Stimulated activated naive CD4-positive, alpha-beta T cell treated with Interleukin-2 at 50 U/mL for 16 hours (primary cell): ENCODE measurements at places on chromosomes 5 and 9.
A peak's percentile ranks its signal among the peaks of the same experiment; 100 is the strongest.

DNA sequence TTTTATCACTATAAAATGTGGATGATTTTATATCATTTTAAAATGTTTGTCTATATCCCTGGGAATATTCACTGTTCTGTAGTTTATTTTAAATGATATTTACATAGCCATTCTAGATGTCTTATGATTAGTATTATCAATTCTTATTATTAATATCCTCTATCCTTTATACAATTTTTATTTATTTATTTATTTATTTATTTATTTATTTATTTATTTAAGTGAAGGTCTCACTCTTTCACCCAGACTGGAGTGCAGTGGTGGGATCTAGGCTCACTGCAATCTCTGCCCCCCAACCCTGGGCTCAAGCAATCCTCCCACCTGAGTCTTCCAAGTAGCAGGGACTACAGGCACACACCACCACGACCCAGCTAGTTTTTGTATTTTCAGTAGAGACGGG, 1848.9 kb downstream of the EFNA5 start:
- no peak for DNase-seq

- no peak for DNase-seq
These were observed 53.9 kb downstream of the FXN start for GRCh38 chr9:69089491-69089890.

GRCh38 chr9:13324988-13325387, 45.5 kb upstream of the MPDZ start:
- DNase-seq = no peak

DNA sequence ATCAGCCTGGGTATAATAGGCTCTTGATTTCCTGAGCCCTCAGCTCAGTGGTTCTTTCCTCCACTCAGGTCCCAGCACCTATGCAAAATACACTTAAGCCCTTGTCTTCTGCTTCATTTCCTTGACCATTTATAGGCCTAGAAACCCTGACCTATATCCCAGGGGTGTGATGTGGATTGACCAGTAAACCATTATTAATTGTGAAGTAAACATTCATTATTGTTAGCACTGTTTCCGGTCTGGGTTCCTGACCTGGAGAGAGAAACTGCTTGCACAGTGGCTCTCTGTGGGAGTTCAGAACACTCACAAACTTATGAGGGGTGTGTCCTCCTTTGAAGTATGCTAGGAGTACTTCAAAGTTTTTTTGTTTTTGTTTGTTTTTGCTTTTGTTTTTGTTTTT, 19.6 kb upstream of the TOMM5 start:
- DNase-seq = no peak

DNA sequence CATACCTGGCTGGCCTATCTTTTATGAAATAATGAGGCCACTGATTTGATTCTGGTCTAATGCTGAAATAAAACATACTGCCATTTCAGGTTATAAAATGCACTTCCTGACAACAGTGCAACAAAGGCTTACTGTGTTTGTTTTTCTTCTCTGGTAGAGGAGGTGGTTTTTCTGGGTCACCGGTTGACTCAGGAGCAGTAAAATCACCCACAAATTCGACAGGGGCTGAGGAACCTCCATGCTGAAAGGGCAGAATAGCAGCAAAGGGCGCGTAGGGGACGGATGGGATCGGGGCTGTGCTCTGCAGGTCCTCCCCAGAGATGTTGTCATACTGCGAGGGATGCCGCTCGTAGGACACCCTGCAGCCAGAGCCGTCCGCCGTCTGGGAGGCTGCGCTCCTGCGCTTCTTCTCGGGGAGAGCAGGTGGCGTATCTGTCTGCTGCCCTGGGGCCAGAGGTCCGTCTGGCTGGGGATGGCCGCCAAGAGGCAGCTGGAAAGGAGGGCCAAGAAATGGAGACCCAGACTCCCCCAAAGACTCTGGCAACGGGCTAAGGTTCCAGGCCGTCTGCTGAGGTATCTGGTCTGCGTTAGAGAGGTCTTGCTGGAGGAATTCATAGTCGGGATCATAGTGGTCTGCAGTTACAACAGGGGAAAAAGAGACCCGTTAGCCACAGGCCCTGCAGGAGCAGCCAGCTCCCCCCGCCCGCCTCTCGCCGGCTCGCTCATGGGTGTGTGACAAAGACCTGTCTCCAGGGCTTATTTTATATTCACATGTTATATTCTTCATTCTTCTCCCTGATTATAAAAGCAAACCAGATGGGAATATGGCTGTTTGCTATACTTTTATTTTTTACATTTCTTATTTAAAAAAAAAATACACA, 80.7 kb downstream of the PRRT1B start:
- DNase-seq = no peak

DNA sequence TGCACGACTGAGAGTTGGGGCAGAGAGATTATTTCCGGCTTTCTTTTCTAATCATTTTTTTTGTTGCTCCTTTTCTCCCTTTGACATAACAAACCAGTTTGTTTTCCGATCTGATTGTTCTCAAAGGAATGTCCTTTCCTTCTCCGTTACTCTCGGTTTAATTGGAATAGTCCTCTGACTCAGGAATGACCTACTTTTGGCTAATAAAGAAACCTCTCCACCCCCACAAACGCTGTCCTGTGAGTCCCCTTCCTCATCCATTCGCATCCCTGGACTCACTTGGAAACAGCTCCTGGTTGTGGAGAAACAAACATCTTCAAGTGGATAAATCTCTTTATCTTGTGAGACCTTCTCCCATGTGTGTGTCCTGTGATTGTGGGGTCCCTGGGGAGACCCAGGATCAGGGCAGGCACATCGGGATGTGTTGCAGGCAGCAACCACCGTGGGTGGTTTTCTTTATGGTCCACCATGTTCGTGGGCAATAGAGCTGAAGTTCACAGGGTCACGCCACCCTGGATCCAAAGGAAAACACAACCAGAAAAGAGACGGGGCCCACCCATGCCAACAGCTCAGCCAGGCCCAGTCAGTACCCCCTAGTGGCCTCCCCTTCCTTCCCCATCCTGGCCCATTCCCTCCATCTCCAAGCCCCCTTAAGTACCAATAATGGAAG, 45.2 kb upstream of the NEK6 start:
- no peak for DNase-seq

GRCh38 chr9:13461414-13461991, 182.0 kb upstream of the MPDZ start:
- DNase-seq = no peak

DNA sequence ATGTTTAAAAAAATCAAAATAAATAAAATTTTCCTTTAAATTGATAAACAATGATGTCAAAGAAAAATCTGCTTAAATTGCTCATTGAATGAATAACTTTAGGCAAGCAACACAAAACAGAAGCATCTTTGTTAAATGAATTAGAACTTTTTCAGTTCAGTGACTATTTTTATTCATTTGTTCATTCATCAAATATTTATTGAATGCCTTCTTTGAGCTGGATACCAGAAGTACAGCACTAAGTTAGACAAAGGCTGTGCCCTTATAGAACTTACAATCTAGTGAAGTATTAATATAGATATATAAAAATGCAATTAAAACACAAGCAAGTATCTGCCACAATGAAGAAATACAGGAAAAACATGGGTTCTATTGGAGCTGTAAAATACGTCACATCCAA, 10.8 kb downstream of the FNIP1 start:
- no peak for DNase-seq

GRCh38 chr5:148760945-148761638, 65.3 kb upstream of the ADRB2 start:
- DNase-seq = no peak

GRCh38 chr5:71988808-71989207, 118.5 kb upstream of the MAP1B start:
- no peak for DNase-seq

DNA sequence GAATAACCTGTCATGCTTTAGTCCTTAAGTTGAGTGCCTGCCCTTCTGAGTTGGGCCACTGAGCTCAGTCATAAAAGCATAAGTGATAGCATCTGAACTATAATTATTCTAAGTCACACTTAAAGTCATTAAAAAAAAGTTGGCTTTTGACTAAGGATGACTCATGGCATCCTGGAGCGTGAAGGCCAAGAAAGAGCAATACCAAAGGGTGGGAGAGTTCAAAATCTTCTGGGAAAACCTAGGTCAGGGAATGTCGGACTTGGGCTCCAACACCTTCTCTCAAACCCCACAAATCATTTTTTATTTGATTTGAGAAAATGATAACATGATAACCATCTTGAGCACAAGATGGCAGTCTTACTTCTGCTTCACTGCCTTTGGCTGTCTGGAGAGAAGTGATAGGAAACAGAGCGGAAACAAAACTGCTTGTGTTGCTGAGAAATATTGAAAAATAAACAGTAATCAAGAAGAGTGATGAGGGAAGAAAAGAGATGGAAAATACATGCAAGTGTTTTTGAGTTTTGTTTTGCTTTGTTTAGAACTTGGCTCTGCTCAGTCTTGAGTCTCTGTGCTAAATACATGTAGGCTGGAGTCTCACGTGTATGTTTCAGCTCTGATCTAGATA, 16.9 kb upstream of the NTRK2 start:
- DNase-seq = no peak

DNA sequence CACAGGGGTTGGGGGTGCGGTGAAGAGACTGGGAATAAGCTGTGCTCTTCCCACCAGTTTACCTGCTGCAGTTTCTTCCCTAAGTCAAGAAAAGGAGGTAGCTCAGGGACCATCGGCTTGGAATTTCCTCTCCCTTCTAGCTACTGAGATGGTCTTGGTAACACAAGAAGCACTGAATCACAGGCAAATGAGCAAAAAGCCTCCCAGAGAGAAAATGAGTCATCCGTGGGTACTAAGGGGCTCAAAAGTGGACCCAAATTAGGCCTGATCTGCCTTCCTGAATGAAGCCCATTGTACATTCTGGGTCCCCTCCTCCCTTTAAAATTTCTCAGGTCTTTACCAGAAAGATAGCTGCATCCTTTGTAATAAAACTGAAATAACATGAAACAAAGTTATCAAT, 49.9 kb downstream of the PTPN3 start:
- no peak for DNase-seq

GRCh38 chr9:106179191-106179590, 484.9 kb downstream of the TMEM38B start:
- DNase-seq = no peak

DNA sequence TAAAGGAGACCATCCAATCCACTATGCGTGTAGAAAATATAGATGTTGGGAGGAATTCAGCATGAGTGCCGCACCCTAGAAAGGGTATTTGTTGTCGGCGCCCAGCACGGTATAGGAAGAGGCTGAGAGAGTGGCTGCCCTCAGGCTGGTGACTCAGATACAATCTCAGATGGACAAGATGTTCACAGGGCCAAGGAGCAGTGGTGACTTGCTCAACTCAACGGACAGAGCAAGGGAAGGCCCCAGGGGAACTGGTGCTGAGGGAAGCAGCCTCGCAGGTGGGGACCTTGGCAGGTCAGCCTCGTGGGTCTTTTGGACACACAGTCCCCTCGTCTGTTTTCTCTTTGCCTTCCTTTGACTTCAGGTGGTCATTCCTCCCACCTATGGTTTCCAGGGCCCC, 28.0 kb upstream of the IRX2 start:
- DNase-seq = no peak

- DNase-seq = no peak
These were observed 96.6 kb downstream of the NLN start for GRCh38 chr5:65818592-65818991.

GRCh38 chr5:7242118-7242710, 153.7 kb upstream of the ADCY2 start:
- no peak for DNase-seq

DNA sequence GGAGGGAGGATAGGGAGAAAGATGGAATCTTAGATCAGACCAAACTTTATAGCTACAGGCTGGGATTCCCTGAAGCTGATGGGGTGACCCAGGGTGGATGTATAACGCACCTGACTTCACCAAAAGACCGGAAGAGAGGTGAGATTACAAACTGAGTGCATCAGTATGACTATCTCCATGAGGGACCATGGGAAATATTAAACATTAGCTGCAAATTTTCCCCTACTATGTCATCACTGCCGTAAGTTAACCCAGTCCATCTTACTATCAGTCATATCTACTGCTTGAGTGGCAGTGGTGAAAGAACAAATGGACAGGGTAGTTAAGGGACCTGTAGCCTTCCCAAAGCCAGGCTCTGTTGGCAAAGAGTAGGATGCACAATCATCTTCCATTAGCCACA, 368.3 kb downstream of the EFNA5 start:
- no peak for DNase-seq

DNA sequence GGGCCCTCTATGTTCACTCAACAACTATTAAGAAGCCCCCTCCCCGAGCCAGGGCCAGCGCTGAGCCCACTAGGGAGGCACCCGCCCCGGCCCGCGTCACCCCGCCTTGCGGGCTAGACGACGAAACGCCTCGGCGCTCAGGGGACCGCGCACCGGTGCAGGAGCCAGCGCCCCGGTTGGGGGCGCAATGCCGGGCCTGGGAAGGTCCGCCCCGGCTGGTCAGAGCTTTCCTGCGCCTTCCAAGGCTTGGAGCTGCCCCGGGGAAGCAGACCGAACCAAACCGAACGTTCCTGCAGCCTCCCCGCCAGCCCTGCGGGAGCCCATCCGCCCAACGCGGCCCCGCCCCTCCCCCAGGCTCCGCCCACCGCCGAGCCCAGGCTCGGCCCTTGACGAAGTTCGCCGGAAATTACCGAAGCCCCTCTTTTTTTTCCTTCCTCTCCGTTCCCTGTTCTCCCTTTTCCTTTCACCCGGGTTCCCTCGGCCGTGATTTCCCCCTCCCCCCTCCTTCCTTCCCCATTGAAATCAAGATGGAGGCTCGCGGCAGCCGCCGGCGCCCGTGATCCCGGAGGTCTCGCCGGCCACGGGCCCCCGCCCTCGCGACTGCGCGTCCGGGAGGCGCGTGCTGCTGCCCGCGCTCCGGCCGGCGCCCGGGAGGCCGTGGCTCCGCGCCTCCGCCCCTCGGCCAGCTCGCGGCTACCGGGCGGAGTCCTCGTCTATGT, at the start of gene TRIO:
Gene TRIO (plus strand): TSS at position 516 of the 719 bp plus-strand sequence. CDS start 384 bp downstream, outside the sequence.
- peak; percentile 61 for DNase-seq

DNA sequence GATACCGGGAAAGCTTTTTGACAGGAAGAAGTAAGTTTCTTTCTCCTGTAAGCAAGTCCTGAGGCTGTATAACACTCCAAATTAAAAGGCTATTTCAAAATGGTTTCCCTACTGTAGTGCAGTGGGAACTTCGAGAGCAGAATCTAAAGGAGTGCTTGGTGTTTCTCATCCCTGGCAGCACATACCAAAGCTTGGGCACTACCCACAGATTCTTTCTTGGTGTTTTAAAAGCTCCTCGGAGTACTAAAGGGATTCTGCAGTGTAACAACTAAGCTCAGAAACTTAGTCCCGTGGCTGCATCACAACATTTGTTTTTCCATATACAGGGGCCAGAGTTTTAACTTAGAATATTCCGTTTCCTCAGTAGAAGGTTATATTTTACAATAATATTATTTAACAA, 5.6 kb upstream of the APC start:
- DNase-seq = no peak
